ENCODE measurements at places on chromosomes 12 and 14.

DNA sequence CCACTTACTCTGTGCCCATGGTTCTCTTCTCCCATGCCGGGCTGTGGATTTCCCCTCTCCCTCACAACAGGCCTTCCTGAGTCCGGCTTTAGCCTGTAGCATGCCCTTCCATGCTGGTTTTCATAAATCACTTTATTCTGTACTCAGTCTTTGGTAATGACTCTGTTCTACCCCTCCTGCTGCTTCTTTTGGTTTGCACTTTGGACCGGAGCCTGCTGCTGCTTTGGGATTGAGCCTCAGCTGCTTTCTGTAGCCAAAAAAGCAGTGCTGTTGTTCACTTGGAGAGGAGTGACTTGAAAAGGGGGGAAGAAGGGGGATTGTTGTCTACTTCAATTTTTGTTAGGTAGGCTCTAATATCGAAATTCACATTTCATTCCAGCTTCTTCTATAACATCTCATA, 8.5 kb upstream of the SLC6A13 start:
- no peak for DNase-seq

GRCh38 chr14:104877806-104878550, 12.9 kb downstream of the CEP170B start:
- no peak for DNase-seq

- no peak for DNase-seq
Measured at GRCh38 chr12:45987340-45987727, 3.0 kb downstream of the SCAF11 start.

GRCh38 chr12:123601602-123602489, at the start of gene DDX55:
Gene DDX55 (plus strand): TSS chr12:123602099. CDS start chr12:123602149, 50 bp downstream.
- no peak for DNase-seq

GRCh38 chr12:2292560-2292959, 239.8 kb downstream of the CACNA1C start:
- DNase-seq, result no peak
